ENCODE measurements at places on chromosomes 13 and 19.
A peak's percentile ranks its signal among the peaks of the same experiment; 100 is the strongest.

GRCh38 chr13:112892426-112893206 is 76.4 kb upstream of the MCF2L start:
- DNase-seq, result no peak

GRCh38 chr13:79658333-79658975 is 177.5 kb downstream of the NDFIP2 start:
- no peak for DNase-seq

- no peak for DNase-seq
These were observed 4.6 kb downstream of the IGFL4 start for GRCh38 chr19:46035986-46036743.

DNA sequence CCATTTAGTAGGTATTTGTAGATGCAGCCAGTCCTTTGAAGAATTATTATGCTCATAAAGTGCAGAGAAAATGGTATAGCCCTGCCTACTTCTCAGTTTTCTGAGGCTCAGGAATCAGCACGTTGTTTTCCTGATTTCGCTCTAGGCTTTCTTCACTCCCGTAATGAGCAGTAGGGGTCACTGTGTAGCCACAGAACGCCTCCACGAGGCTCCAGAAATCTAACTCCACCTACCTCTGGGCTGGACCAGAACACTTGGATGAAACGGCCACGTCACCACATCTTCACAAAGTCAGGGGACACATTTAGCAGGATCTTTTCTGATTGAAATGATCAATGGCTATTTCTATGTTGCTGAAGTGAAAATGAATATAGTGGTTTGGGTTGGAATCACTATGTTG is 49.8 kb upstream of the GTF3A start:
- DNase-seq, result peak; percentile 57

DNA sequence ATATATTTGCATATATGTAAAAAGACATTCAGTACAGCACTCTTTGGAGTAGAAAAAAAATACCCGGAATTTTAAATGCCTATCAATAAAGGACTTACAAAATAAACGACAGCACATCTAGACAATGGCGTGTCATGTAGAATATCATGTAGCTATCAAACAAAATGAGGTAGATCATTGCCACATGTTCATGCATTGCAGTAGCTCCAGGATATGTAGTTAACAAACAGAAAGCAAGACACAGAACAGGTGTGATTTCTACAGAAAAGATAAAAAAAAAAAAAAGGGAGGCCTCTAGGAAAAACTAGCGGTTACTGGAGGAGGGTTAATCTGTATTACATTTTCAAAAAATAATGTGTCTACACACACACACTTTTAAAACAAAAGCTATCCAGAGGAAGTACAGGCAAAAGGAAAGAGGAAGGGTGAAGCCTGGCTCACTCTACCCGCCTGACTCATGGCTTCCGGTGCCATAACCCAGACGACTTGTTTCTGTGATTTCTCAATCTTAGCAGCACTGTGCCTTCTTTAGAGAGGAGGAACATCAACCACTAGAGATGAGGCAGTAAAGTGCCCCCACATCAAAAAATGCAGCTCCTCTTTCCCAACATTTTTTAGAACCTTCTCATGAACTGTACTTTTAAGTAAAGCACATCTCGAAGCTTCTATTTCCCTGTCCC is 6.9 kb downstream of the KCTD12 start:
- DNase-seq, result peak; percentile 44

- peak; percentile 53 for DNase-seq
These were observed 9.9 kb downstream of the RANBP3 start for GRCh38 chr19:5967994-5968430.

DNA sequence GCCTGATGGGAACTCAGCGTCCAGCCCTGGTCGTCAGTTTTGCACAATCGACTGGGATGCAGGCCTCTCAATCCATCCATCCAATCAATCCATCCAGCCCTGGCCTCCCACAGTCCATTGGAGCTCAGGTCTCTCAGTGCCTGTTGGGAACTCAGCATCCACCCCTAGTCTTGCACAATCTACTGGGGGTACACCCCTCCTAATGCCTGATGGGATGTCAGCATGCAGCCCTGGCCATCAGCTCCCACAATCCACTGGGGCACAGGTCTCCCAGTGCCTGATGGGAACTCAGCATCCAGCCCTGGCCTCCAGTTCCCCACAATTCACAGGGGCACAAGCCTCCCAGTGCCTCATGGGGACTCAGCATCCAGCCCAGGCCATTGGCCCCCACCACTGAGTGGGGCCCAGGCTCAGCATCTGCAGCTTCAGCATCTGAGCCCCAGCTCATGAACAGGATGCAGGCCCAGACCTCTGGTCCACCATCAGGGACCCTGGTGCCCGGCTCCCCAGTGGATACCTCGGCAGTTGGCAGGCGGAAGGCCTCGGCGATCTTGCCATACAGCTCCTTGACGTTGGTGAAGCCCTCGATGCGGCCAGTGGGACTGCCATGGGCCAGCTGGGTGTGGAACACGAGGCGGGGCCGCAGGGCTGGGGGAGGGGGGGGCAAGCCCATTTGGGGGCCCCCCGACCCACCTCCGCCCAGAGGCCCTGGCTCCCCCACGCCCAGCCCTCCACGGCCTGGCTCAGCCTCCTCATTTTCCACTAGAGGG is 7.2 kb upstream of the PTGER1 start:
- no peak for DNase-seq

DNA sequence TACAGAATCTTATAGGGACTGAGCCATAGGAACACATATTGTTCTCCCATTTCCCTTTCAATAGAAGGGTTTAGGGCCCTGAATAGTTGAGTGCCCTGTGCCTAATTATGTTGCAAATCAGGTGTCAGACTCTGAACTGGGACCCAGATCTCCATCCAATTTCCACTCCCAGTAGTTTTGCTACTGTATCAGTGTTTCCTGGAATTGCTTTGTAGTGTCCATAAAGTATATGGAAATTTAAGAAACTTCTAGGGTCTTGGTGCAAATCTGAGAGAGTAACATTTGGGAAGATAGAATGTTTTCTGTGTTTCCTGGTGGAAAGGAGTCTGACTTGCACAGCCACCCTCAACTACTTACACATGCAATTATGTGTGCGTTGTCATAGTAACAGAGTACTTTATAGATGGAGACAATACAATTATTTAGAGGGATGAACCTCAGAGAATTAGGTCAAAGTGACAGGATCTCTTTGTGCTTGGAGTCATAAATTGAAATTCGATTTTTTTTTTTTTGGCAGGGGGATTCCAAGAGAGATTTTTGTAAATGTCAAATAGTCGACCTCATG is 646 bp upstream of the SLC10A2 start:
- DNase-seq, result no peak

DNA sequence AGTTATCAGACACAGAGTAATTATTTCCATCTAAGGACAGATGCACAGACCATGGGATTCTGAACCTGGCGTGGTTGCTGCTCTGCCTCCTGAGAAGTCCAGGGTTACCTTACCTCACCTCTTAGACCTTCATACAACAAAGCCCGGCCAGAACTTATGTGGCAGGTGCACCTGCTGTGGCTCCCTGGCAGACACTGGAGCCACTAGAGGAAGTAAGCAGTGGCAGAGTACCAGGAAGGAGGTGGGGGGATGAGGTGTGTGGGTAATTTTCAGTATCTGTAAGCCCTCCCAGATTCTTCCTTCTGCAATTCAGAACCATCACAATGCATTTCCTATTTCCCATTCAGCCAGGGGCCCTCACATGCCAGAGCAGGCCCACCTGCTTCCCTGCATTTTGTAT is 106.1 kb upstream of the DOCK9 start:
- DNase-seq, result no peak

DNA sequence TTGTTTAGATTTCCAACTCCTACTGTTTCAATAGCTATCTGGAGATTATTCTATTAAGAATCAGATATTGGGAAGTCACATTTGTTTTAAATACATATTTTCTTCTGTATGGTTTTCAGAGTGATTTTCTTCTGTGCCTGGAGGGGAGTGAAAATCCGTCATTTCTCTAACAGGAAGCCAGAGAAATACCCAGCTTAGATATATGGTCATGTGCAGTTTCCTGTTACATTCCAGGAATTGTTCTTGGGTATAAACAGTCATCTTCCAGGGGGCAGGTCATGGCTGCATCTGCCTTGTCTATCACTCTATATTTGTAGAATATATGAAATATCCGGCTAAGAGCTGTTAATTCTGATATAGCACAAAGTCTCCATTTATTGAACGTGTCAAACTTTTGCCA is 77.5 kb upstream of the MIR17HG start:
- DNase-seq, result no peak

DNA sequence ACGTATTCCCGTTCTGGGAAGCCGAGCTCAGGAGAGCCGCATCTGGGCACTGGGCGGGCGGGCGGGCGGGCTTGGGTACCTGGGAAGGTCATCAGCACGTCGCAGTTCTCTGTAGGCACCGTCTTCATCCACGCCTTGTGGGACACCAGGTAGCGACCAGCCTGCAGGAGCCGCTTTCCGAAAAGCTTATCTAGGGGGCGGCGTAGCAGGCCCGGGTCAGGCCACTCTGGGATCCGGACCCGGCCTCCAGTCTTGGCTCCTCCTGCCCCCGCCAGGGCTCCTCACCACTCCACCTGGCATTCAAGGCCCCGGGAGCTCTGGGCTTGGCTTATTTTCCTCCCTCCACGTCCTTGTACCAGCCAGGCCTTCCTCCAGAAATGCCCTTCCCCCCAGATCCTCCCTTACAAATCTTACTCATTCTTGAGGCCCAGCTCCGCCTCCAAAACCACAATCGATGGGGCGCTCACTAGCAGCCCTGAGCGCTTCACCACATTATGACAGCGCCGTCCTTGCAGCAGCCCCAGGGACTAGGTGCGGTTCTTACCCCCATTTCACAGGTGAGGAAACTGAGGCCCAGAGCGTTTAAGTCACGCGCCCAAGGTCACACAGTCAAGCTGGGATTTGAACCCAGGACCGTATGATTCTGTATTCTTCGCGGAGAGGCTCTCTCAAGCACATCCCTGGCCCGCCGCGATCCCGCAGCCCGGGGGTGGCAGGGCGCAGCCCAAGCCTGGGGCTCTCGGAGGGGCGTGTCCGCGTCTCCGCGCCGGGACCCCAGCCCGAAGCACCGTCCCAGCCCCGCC is 843 bp downstream of the ANO8 start:
- DNase-seq, result peak; percentile 78

DNA sequence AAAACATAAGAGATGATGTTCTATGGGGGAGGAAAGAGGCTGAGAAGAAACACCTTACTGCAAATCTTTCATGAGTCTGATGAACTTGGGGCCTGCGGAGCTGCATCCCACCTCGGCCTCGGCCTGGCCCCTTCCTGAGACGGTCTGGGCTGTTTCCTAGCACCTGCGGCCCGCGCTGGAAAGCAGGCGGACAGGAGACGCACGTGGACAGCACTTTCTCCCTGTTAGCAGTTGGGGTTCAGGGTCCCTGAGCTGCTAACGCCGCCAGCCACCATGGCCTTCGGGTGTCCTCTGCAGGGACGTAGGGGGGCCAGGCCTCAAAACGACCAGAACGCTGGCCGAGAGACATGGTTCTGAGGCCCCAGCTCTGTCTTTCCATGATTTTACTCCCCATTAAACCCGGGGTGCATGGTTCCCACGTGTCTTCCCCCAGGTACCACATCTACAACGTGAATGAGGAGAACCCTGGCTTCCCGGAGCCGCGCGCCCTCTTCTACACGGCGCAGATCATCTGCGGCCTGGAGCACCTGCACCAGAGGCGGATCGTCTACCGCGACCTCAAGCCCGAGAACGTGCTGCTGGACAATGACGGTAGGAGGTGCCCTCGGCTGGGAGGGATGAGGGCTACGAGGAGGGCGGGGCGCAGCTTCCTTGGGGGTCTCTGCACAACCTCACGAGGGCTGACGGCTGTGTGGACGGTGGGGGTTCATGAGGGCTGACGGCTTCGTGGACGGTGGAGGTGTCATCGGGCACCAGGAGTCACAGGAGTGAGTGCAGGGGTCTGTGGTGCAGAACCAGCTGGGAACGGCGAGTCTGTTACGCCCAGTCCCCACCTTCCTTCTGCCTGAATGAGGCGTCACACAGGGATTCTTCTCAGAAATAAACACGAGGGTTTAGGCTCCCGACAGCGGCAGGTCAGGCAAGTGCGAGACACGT is 4.3 kb downstream of the GRK1 start:
- DNase-seq, result no peak

GRCh38 chr19:7847664-7848063 is 17.6 kb downstream of the EVI5L start:
- DNase-seq, result no peak

DNA sequence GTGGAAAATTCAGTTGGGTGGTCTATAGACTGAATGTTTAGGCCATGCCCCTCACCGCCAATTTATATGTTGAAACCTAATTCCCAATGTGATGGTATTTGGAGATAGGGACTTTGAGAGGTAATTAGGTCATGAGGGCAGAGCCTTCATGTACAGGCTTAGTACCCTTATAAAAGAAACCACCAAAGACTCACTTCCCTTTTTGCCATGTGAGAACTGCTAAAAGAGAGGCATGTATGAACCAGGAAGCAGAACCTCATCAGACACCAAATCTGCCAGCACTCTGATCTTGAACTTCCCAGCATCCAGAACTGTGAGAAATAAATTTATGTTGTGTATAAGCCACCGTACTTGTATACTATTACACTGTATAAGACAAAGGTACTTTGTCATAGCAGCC is 40.6 kb downstream of the UQCRFS1 start:
- DNase-seq, result no peak

DNA sequence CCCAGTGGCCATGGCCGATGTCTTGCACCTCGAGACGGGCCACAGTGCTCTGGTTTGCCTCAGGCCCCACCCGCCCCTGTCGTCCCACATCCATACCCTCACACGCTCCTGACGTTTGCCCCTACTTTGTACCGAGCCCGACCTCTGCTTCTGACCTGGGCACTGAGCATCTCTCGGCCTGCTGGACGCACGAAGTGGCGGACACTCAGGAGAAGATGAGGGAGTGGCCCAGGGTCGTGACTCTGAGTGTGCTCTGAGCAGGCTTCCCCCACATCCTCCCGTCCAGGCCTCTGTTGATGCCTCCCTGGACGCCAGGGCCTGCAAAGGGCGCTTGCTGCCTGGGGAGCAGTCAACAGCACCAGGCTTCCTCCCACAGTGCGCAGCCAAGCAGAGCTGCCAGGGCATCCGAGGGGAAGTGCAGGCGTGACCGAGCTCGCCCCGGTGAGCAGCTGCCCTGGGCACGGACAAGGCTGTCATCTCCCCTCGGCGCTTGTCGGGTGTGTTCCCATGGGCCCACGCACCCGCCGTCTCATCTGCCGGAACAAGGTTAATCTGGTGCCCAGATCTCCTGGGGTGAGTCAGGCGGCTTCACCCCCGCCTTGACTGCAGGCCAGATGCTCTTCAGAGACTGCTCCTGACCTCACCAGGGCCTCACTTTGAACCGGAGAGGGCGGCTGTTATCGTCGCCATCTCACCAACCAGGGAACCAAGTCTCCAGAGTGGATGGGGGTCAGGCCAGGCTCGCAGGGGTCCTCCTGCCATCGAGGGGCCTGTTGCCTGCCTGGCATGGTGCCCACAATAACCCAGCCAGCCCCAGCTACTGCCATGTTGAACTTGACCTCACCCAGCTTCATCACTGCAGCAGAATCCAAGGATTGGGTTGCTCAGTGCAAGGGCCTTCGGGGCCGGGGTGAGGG is 27.2 kb downstream of the COMP start:
- no peak for DNase-seq
